Frontal cortex (tissue), 4 donors: ENCODE measurements at places on chromosomes 11 and 22. TPM values are rescaled to one million over a fixed set of nuclear protein-coding genes. Genes with fewer than 3 reads are reported as not detected.

- DNase-seq, result no peak
These were observed 7.1 kb downstream of the IL17RA start for GRCh38 chr22:17091851-17092250.

GRCh38 chr11:62370743-62371440 lies 33.6 kb downstream of the ASRGL1 start:
- DNase-seq, result no peak

DNA sequence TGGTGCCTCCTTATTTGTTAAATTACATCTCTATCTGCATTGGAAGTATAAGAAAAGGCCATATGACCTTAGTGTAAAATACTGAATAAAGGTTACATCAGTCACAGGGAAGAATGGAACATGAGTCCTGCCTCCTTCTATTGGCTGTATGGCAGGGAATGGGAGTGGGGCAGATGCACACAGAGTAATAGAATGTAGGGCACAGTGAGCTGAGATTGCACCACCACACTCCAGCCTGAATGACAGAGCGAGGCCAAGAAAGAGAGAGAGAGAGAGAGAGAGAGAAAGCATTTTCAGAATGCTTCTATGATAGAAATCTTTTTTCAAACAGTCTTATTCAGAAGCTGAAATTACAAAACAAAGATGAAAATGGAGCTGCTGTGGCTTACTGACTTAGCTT lies 58.8 kb downstream of the SLN start:
- no peak for DNase-seq

GRCh38 chr11:11141065-11141464 lies 212.0 kb downstream of the CSNK2A3 start:
- DNase-seq, result no peak

DNA sequence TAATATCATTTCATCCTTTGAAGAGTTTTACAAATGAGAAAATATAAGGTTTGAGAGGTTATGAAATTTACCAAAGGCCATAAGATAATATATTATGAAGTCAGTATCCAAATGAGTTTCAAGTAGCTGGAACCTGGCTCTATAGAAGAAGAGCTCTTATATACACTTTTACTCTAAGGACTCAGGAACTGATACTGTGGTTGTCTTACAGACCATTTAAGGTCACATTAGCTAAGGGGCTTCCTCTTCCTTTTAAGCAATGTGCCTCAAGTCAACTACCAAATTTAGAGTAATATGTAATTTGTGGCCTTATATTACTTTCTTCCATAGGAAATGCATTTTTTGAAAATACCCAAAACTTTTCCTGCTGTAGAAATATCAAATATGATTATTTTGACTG lies 369.3 kb downstream of the DLG2 start:
- no peak for DNase-seq

- DNase-seq, result no peak
These were observed 18.8 kb upstream of the GRK3 start for GRCh38 chr22:25545672-25546071.

DNA sequence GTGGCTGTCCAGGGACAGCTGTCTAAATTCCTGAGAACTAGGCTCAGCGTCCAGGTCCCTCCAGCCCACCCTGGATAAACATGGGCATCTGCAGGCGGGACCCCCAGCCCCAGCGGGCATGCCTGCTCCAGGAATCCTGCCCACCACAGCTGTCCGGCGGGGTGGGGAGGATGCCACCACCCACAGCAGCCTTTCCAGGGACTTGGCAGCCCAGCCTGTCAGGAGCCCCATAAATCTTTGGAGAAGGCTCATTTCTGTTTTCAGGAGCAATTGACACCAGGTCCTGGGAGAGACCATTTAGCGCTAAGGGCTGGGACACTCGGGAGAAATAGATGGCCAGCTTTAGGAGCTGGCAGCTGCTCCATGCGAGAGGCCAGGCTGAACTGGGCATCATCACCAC lies 358.9 kb downstream of the CADM1 start:
- DNase-seq, result no peak

- no peak for DNase-seq
These were observed 19.1 kb downstream of the RFPL2 start for GRCh38 chr22:32185821-32186220.

DNA sequence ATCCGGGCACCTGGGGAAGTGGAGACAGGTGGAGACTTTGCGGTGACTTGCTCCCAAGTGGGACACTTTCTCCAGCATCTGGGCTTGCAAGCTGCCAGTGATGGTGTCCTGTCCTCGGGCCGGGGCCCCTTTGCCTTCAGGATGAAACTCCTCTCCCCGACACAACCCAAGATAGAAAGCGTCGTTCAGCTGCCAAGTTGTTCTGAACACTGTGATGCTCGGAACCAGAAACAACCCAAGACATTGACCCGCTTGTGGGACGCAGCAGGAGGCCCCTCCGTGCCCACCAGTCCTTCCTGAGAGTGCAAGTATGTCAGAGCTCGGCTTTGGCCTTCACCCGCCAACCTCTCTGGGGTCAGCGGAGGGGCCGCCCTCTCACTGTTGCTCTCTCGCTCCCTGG lies 31.3 kb downstream of the LINC01488 start:
- DNase-seq, result no peak

GRCh38 chr11:120512739-120513435 lies 1.3 kb downstream of the GRIK4 start:
- peak; percentile 56 for DNase-seq

GRCh38 chr22:29456211-29456671 lies 17.9 kb downstream of the RFPL1 start:
- no peak for DNase-seq

- no peak for DNase-seq
These were observed 17.9 kb downstream of the TUB start for GRCh38 chr11:8098879-8099278.

DNA sequence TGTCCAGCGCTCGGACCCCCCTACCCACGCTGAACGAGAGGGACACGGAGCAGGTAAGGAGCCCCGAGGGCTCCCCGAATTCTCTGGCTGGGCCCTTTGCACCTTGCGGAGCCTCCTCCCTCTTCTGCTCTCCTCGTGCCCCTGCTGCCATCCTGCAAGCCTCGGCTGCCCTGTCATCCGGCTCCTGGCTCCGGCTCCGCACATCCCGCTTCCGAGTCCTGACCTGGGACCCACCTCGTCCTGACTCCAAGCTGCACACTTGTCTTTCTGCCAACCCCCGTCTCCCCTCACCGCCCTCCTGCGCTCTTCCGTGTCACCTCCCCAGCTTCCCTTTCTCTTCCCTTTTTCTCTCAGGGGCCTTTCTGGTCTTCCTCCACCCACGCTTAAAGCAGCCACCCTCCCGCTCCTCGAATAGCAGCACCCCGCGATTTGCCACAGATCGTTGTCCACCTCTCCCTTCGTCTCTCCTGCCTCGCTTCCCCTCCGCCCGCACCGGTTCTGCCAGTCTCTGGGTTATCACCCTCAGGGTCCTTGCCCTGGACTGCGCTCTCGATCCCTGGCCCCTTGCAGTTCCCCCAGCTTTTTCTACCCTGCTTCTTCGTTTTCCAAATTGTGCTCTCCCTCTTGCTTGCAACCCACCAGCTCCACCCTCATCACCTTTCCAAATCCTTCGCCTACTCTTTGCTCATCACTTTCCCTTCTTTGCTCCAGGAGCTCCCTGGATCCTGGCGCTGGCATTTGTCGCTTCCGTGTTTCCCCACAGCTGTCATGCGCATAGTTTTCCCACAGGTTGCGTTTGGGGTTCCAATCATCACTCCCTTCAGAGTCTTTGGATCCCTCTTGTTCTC lies 822 bp downstream of the MARK2 start:
- DNase-seq, result no peak

GRCh38 chr11:120344302-120345004 lies 8.2 kb downstream of the ARHGEF12 start:
- DNase-seq, result no peak

GRCh38 chr22:50523806-50524675 lies 1.4 kb downstream of the SCO2 start:
- DNase-seq, result no peak

DNA sequence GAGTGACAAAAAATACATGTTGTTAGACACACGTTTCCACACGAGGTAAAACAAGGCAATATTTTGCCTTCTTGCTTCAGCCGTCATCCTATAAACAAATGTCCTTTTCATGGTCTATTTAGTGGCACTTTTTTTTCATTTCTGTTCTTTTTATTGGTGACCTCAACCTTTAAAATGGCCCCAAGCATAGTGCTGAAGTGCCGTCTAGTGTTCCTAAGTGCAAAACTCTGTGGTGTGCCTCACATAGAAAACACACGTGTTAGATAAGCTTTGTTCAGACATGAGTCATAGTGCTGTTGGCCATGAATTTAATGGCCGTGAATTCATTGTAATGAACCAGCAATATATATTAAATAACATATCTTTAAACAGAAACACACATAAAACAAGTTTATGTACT lies 15.6 kb downstream of the OVCH2 start:
- no peak for DNase-seq

- peak; percentile 43 for DNase-seq
These were observed 84.1 kb upstream of the BARX2 start for GRCh38 chr11:129291546-129291945.

GRCh38 chr11:66268952-66269905 lies 790 bp downstream of the RAB1B start:
- peak; percentile 49 for DNase-seq

NPAS4 gene
- under 0.01 TPM for total RNA-seq

CCDC116 gene
- not detected for total RNA-seq

TRIM48 gene
- not detected for total RNA-seq

TPH1 gene
- 0.41 TPM for total RNA-seq

MMP7 gene
- total RNA-seq, result not detected

SCN4B gene
- total RNA-seq, result 5.7 TPM

DUSP8 gene
- total RNA-seq, result 4.1 TPM
